HS-27A (cell line): ENCODE measurements at places on chromosomes 7 and 10.

DNA sequence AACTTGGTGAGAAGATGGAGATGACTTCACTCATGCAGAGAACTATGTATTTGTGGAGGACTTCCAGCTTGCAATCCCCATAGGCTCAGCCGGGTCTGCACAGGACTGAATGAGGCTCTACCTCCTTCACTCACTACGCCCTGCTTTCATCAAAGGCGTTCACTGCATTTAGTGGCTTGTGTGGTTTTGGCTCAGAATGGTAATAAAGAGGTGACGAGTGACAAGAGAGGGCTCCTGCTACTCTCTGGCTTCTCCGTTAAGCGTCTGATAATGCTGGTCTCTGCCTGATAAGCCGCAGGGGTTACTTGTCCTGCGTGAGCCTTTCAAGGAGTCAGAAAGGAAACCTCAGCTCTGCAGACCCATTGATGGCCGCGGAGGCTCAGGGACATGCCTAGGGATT is 343.4 kb downstream of the PRPF18 start:
- DNase-seq = no peak

GRCh38 chr10:73644015-73644743 is 2.9 kb upstream of the MYOZ1 start:
- no peak for DNase-seq

- DNase-seq = no peak
These were observed 1.8 kb downstream of the GNAI1 start for GRCh38 chr7:80136261-80137055.

GRCh38 chr10:108808228-108808627 is 1115.1 kb downstream of the XPNPEP1 start:
- no peak for DNase-seq

GRCh38 chr10:69934768-69935167 is 117.9 kb upstream of the MACROH2A2 start:
- no peak for DNase-seq

DNA sequence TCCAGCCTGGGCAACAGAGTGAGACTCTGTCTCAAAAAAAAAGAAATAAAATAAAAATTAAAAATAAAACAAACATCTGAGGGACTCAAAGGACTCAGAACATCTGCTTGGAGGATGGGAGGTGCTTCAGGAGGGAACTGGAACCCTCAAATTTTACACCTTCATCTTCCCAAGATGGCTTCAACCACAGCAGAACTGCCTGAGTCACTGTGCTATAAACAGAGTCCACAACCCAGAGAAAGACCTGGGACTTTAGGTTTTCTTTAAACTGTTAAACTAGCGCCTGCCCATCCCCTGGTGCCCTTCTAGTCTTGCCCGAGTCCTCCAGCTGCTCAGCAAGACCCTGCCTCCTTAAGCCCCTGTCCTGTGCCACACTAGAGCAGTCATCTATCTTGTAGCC is 40.8 kb downstream of the RGS10 start:
- no peak for DNase-seq

GRCh38 chr7:93414574-93414973 is 159.9 kb downstream of the CALCR start:
- no peak for DNase-seq

- no peak for DNase-seq
These were observed 1.1 kb upstream of the GALNTL5 start for GRCh38 chr7:151954866-151955820.
